ENCODE measurements at places on chromosomes 12 and 14.

GRCh38 chr12:106149096-106149784 is 10.5 kb upstream of the NUAK1 start:
- DNase-seq, result no peak

DNA sequence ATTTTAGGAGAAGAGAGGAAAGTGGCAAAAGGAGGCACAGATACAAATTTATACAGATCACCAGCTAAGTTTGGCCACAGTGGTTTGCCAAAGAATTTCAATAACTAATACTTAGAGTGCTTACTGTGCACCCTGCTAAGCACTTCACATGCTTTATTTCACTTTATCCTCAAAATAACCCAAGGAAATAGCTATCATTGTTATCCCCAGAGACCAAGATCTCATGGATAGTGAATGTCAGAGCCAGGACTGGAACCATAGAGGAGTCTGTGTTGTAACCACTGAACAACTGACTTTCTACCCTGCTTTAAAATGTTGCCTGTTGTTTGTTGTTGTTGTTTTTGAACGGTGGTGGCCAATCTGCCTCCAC is 1.3 kb upstream of the TCP11L2 start:
- DNase-seq, result no peak

- no peak for DNase-seq
Observed at GRCh38 chr14:60350366-60350720, 101.3 kb downstream of the PPM1A start.

DNA sequence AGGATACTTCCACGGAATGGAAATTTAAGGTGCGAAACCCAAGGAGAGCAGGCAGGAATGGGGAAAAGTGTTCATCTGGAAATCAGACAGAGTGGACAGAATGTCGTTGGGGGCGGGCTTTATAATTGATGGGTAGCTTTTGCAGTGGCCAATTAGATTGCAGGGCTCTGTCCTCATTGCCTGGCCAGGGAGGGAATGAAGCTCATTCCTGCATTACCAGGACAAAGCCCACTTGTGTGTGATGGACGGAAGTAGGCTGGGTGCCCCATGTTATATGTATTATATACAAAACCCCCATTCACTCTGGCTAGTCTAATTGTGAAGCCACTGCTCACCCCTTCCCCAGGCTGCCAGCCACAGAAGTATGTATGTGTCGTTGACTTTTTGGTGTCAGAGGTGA is 23.6 kb downstream of the ZNF664 start:
- DNase-seq, result no peak

- no peak for DNase-seq
Observed at GRCh38 chr12:22048351-22049041, 2.5 kb downstream of the CMAS start.

DNA sequence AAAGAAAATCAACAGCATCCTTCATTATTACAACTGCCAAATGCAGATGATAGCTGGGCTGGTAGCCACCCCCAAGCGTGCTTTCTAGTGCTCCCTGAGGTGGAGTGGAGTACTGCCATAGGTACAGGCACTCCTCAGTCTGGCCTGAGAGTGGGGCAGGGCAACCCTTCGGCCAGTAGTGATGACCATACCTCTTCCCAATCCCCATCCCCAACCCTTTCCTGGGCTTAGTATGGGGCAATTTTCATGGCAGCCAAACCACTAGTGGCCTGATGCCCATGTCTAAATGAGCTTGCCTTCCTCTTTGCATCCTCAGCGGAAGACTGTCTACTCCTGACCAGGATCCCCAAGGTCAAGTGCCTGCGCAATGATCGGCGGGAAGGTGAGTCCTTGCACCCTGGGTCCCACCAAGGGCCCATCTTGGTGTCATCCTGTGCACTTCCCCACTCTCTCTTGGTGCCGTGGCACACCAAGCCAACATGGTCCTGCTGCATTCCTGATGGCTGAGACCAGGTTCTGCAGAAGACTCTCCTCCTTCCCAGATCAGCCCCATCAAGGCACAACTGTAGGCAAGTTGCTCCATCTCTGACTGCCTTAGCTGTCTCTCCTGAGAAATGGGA is 65.8 kb downstream of the GALNT16 start:
- DNase-seq, result no peak

DNA sequence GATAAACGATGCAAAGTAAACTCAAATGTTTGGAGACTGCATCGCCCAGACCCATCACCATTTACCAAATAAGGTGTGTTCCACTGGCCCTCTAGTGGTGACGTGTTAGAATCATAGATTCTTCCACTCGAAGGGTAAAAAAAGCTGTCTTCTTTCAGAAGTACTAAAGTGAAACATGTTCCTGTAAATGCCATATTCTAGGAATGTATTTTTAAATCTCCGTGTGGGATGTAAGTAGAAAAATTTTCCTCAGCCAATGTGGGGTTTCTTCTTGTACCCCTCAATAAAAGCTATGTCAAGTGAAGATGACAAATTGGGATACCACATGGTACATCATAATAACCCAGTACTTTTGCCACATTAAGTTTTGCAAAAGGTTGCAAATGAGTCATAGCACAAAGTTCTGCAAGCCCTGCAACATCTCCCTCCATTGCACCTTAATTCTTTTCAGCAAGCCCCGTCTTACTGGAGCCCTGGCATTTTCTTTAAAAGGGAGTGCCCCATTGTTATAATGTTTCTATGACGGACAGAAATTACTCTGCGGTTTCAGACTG is 100.8 kb downstream of the CCER1 start:
- peak; percentile 16 for DNase-seq

- peak; percentile 71 for DNase-seq
Observed at GRCh38 chr12:49622501-49623141, 740 bp upstream of the PRPF40B start.

- DNase-seq, result no peak
Observed at GRCh38 chr14:69291396-69291795, 31.4 kb downstream of the GALNT16 start.

All from activated CD4-positive, alpha-beta T cell treated with anti-CD3 and anti-CD28 coated beads, Interleukin-2, amount 10 ng/mL, durations not matched to agents 7 days and 5 days (primary cell).